ENCODE measurements at places on chromosomes 12 and 14.

DNA sequence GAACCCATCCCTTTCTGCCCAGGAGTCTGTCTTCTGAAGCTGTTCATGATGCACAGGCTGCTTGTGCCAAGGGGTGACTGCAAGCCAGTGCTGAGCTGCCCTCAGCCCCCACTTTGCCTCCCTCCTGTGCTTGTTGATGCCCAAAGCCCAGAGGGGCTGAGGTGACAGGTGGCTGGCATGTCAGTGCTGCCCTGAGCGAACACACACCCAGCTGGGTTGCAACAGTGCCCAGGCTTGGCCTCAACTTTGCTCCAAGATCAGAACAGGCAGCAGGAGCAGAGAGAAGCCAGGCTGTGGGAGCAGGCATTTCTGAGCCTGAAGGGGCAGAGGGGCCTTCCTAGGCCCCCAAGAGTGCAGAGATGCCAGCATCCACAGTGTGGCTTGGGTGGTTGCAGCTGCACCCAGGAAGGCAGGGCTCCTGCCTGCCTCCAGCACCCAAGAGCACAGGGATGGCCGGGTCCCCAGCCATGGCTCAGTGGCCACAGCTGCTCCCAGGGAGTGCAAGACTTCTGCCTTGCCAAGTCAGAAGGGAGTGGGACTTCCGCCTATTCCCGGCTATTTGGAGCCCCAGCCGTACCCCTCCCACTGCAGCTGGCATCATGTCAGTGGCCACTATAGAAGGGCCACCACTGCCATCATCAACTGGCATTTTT is 83.1 kb downstream of the SLC16A7 start:
- no peak for DNase-seq

DNA sequence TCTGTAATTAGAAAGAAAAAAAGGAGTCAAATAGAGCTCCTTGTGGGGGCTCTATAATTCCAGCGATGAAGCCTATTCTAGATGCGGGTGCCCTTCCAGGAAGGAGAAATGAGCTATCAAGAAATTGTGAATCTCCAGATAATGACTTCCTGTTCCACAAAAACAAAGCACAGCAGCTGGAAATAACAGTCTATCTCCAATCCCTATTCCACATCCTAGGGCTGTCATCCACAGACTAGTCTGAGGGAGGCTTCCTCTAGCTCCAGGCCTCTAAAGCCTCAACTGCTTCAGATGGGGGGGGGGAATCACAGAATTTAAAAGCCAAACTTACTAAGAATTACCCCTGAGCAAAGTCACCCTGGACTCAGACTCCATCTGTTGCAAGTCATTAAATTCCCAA is 77.4 kb upstream of the GTF2A1 start:
- no peak for DNase-seq

- DNase-seq = no peak
Observed at GRCh38 chr12:89571491-89572195, 45.8 kb upstream of the POC1B start.

DNA sequence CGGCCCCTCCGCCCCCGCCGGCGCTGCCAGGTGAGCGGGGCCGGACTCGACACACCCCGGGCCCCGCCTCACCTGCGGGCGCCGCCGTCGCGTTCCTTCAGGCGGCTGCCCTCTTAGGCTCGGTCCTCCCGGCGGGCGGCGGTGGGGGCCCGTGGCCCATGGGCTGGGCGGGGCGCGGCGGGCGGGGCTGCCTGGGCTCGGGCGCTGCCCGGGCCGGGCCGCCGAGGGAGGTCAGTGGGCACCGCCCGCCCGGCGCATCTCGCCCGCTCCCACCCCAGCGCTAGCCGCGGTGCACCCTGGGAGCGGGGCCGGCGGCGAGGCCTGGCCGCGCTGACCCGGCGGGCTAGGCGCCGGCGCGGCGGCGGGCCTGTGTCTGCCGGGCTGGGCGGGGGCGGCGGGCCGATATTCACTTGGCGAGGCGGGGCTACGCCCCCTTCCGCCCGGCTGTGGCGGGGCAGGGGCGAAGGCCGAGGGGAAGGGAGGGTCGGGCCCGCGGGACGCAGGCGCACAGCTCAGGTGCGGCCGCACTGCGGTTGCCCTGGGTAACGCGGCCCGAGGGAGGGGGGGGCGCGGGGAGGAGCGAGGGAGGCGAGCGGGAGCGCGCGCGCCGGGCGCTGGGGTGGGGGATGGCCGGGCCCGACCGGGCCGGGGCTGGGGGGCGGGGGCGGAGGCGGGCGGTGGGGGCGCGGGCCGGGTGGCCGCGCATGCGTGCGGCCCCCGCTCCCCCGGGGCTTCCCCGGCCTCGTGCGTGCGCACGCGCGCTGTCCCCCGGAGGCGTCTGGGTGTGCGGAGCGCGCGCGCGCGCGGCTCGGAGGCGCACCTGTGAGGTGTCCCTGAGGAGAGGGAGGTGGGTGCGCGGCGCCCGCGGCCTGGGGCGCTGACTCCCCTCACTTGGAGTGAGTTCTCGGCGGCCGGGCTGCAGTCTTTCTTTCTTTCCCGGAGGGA is at the start of the genes CCDC92 and ZNF664:
CCDC92 (minus strand) TSS at position 375 of the 945 bp plus-strand sequence. CDS start 28,526 bp downstream, outside the sequence.
ZNF664 (plus strand) TSS at position 759 of the 945 bp plus-strand sequence. CDS start 38,930 bp downstream, outside the sequence.
- peak; percentile 95 for DNase-seq

DNA sequence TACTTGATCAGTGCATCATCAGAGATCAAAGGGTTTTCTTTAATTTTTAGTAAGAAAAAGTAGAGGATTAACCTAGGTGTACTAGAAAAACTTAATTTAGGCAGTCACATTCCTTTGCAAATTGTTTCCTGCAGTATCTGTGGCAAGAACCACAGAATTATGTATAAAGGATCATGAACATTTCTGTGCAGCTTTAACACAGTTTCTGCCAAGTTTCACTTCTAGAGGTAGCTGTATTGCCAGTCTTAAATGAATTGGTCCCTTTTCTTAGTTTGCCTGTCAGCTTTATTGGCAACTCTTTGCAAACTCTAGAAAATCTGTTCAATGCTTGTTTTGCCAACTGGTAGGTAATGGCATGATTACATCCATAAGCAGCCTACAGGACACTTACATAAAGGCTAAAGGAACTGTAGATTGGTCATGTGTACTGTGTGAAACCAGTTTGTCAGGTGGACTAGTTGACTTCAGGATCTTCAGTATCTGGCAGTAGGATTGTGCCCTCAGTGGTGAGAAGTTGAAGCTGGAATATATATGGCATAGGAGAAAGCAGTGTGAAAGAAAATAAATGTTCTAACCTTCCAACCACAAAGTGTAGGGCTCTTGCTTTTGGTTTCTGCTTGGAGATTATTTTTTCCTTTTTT is 75.9 kb downstream of the TTLL5 start:
- no peak for DNase-seq

DNA sequence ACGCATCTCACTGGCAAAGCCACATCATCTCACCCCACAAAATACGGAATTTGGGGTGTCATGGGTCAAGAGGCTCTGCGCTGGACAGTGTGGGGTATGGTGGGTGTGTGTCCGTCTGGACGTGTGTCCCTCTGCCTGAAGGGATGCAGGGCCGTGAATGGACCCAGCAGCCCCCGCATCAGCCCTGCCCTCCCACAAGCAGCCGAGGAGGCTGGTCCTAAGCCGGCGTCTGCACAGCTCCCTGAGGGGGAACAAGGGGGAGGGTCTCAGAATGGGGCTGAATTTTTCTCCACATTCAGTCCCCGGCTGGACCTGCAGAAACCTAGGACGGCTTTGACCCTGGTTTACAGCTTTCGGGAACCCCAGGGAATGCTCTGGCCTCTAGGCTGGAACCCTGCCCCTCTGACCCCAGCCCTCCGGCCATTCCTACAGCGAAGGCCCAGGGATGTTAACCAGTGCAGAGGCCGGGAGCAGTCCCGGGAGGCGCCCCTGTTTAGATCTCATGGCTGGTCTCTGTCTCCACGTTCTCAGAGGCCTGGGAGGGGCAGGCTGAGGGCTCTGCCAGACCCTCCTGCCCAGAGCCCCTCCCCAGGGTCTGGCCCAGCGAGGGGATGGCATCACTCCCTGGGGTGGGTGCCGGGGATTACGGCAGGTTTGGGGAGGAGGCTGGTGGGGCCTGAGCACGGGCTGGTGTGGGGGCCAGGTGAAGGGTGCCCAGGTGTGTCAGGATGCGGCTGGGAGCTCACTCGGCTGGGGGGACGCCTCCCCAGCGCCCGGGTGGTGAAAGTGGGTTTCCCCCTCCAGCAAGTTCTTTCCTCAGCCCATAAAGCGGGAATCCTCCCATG is 156.5 kb upstream of the C14orf180 start:
- no peak for DNase-seq

DNA sequence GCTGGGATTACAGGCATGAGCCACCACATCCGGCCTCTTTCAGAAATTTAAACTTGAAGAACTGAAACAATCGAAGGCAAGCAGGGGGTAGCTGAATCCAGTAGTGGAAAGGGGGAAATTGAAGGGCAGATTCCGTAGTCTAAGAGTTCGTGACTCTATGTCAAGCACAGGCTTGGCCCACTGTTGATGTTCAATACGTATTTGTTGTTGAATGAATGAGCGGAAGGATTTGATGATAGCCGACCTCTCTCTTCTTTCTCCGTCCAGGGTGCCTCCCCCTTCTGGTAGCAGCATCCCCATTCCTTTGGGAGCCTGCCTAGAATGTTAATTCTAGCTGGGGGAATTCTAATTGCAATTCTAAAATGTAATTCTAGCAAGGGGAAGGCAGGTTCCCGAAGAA is 59.8 kb upstream of the MED13L start:
- no peak for DNase-seq

- peak; percentile 64 for DNase-seq
Observed at GRCh38 chr14:102474934-102475333, 34.6 kb downstream of the ANKRD9 start.

GRCh38 chr14:68873376-68873775 is 80.5 kb upstream of the ZFP36L1 start:
- DNase-seq = no peak

DNA sequence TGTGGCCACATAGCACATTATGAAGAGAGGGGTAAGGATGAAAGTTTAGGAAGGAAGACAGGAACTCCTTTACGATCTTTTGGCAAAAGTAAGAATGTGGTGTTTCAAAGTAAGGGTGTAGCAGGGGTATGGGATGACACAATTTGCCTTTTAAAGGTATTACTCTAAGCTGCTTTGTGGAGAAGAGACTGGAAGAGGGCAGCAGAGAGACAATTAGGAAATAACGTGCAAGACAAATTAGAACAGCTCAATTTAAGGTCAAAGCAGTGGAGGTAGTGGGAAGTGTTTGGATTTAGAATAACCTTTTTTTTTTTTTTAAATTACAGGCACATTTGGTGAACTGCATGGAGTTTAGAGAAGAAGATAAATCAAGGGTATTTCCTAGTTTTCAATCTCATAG is 342.6 kb downstream of the NOVA1 start:
- DNase-seq = peak; percentile 44

GRCh38 chr12:38411426-38411825 is 94.9 kb downstream of the ALG10B start:
- DNase-seq = no peak

- DNase-seq = peak; percentile 86
Observed at GRCh38 chr14:61188978-61189808, 91.9 kb downstream of the TMEM30B start.

DNA sequence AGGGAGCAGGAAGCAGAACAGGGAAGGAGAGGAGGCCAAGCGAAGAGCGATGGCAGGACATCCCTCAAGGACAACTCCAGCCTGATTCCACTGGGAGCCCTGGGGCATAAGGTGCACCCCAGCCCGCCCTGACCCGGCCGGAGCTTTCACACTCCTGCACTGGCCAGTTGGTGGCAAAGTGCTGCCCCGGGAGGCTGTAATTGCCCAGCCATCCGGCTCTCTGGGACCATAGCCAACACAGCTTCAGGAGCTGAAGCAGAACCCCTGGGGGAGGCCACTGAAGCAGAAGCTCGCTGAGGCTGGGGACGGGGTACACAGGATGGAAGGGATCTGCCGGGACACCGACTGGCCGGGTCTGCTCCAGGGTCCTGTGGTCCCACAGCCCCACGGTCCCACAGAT is 41.9 kb upstream of the BEGAIN start:
- DNase-seq = no peak

GRCh38 chr12:70449074-70449752 is 83.1 kb downstream of the KCNMB4 start:
- no peak for DNase-seq
